Hippocampal formation (tissue), 2 donors: ENCODE measurements at places on chromosomes 5 and 9.

DNA sequence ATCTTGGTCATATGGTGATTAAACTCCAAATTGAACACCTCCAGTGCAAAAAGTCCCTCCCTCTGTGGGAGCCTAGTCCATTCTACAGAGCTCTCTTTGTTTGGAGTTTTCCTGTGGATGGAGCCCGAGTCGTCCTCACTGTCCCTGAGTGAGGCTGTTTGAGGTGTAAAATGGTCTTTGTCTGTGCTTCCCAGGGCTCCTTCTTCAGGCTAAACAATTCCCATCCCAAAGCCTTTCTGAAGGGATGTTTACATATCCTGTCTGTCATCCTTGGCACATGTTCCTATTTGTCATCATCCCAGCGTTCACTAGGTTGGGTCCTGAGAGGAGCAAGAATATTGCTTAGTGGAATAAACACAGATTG is 68.9 kb downstream of the COL27A1 start:
- no peak for DNase-seq

- DNase-seq = no peak
Observed at GRCh38 chr9:6096821-6097220, 81.4 kb upstream of the RANBP6 start.

- DNase-seq = no peak
Observed at GRCh38 chr5:95872346-95873268, 50.1 kb upstream of the GLRX start.

GRCh38 chr5:60026161-60026560 is 132.6 kb upstream of the PDE4D start:
- DNase-seq = no peak

DNA sequence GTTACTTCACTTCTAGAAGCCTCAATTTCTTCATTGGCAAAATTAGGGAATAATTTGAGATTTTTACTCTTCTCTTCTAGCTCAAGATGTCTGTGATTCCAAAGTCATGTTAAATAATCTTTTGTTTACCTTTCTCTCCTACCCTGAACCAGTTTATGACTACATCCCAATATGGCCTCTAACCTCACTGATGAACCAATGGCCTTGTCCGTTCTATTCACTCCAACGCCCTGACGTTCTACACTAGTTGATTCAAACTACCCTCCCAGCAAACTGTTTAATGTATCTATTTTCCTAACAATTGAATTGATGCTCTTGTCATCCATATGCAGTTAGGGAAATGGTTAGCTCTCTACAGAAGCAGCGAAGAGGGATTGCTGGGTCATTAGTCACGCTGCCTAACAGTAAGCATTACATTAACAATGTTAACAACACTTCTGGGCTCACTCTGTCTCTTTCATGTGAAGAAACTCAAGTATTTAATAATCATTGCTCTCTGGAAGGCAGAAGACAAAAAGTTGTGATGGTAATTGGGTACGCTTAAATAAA is 38.0 kb downstream of the RAPGEF1 start:
- DNase-seq = no peak

DNA sequence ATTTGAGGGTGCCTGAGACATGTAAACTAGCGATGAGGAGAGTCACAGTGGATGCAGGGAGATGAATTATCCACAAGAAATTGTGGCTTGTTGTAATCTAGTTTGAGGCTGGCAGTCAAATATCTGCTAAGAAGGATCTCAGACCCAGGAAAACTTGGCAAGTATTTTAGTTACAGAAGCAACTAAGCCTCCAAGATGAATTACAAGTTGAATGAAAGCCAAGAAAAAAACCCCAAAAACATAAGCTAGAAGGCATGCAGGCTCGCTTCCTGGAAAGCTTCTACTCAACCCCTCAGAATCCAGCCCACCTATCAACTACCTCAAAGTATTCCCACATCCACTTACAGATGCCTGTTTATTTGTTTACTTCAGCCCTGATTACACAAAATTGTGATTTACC is 696.9 kb downstream of the MAT2B start:
- DNase-seq = no peak

- no peak for DNase-seq
Observed at GRCh38 chr9:123039617-123040219, 6.3 kb downstream of the GPR21 start.

DNA sequence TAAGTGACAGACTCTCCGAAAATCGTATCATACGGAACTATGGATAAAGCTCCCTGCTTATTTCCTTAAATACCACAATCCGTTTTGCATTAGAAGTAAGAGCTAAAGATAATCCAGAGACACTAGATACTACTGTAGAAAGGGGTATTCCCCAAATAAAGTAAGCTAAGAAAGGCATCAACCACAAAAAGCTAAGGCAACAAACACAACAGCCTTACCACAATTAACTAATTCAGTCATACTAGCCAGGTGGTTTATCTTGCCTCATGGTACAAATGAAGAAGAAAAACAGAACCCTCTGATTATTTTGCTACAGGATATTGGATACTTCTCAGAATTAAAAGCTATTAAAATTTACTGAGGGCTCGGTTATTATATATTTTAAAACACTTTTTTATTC is 14.1 kb downstream of the ERP44 start:
- no peak for DNase-seq

DNA sequence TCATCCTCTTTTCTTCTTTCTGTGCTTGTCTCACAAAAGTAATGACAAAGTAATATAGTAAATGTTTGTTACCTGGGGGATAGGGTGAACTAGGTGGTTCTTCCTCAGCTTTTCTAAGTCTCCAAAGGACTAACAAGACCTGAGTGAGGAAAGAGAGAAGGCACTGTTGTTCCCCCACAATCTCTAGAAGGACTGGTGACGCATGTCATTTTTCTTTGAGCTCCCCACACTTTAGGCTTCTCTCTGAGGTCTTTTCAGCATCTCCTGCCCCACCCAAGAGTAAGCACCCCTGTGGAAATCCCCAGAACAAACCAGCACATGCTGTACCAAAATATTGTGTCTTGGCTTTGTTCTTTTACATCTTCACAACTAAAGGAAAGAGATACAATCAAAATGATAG is 2.4 kb upstream of the IL7R start:
- no peak for DNase-seq

DNA sequence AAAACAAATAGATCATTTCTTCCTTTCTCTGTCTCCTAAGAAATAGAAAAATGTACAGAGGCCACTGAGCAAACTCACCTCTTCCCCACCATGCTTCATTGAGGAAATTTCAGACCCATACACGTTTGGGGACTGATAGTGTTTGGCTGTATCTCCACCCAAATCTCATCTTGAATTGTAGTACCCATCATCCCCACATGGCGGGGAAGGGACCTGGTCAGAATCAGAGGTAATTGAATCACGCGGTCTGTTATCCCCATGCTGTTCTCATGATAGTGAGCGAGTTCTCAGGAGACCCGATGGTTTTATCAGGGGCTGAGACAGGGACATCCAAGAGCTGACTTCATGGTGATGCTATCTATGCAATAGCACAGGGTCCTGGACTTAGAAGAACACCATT is 1655.8 kb downstream of the MAT2B start:
- DNase-seq = no peak

- no peak for DNase-seq
Observed at GRCh38 chr5:115321309-115321708, 24.9 kb upstream of the CCDC112 start.

DNA sequence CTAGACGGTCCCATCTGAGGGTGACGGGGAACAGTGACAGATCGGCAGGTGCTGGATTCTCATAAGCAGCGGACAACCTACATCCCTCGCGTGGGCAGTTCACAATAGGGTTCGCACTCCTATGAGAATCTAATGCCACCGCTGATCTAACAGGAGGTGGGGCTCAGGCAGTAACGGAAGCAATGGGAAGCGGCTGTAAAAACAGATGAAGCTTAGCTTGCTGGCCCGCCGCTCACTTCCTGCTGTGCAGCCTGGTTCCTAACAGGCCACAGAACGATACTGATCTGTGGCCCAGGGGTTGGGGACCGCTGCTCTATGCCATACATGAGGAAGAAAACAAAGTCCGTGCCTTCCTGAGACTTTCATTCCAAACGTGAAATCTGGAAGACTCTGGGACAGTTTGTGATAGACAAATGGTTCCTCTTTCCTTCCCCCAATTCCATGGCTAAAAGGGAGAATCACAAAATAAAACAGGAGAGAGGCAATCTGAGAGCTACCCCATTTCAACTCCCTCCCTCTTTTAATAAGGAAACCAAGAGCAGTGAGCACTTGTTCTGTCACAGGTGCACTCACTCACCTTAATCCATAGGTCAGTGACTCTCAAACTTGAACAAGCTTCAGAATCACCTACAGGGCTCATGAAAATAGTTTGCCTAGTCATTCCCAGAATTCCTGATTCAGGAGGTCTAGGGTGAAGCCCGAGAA is 12.1 kb downstream of the PDCL start:
- DNase-seq = no peak

DNA sequence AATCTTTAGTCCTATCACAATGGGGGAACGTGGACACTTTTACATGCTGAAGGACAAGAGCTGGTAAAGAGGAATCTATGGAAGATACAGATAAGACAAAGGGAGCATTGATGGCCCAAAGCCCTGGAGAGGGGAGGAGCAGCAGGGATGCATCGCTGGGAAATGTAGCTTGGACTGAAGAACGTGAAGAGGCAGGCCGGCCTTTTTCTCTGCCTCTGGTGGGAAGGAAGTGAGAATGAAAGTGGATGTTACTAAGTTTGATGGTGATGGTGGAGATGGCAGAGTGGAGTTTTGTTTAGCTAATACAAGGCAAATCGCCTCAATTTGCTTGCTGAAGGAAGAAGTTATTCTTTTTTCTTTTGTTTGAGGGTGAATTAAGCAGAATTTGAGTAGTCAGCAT is 124.6 kb upstream of the TAF11L2 start:
- no peak for DNase-seq

DNA sequence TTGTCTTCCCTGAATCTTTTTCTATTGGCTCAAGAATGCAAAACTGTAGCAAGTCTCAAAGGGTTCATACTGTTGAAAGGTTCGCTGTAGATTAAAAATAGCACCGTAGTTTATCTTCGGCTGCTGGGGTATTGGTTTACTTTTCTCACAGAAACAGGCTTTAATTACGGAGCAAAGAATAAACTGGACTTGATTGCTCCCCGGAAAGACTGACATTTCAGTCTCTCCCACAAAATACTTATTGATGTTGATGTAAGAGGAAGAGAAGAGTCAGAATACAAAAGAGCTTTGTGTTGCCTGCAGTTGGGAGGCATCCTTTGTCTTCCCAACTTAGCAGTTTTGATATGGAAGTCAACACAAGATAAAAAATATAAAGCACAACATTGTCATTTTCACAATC is 183.9 kb upstream of the DMAC1 start:
- peak; percentile 30 for DNase-seq

DNA sequence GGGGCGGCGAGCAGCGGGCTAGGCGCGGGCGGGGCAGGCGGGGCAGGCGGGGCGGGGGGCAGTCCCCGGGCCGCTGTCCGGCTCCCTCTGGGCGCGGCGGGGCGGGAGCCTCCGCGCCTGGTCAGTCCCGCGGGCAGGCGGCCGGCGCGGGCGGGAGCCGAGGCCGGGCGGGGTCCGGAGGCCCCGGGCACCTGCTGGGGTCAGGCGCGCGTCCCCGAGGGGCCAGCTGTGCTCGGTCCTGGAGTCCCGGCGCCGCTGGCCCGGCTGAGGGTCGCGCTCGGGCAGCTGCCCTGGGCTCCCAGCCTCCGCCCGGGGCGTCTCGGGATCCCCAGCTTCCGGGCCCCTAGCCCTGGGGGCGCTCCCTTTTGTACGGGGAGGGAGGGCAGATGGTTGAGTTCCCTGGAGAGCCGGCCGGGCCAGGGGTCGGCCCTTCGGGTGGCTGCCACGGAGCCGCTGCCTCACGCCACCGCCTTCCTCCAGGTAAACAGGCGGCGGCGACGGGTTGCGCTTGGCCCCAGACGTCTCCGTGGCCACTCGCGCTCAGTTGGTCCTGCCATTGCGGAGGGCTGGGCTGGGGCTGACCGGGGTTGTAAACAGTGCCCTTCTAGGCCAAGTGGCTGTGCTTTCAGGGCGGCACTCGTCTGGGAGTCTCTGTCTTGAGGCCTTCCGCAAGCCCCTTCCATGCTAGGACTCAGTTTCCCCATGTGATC is 473 bp downstream of the ZBTB34 start:
- DNase-seq = no peak

DNA sequence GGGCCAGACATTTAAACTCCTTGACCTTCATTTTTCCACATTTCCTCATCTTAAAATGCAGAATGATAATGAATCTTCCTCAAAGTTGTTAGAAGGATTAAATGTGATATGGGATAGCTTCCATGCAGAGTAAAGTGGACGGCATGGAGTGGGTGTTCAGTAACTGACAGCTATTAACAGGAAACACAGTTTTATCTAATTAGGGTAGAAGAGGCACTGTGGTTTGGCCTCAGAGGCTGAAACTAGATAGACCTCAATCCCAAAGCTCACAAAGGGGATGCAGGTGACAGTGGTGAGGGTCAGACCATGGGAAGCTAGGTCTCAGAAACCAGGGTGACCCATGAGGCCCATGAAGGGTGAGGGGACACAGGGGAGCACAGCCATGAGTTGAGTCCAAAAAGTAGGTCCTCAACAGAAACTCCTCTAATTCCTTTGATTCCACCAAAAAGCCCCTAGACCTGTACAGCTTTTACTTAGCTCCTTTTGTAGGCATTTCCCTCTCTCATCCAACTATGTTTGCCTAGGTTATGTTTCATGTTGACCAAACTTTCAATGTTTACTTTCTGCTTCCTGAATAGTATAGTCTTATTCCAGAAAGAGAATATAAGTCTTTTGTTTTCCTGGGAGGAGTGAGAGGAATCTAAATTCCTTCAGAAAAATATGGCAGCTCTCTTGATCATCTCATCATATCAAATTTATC is 27.9 kb upstream of the GLDC start:
- DNase-seq = no peak

- DNase-seq = no peak
Observed at GRCh38 chr5:101977729-101978345, 318.2 kb downstream of the SLCO4C1 start.

GRCh38 chr9:83405759-83406158 is 132.4 kb downstream of the FRMD3 start:
- DNase-seq = no peak

DNA sequence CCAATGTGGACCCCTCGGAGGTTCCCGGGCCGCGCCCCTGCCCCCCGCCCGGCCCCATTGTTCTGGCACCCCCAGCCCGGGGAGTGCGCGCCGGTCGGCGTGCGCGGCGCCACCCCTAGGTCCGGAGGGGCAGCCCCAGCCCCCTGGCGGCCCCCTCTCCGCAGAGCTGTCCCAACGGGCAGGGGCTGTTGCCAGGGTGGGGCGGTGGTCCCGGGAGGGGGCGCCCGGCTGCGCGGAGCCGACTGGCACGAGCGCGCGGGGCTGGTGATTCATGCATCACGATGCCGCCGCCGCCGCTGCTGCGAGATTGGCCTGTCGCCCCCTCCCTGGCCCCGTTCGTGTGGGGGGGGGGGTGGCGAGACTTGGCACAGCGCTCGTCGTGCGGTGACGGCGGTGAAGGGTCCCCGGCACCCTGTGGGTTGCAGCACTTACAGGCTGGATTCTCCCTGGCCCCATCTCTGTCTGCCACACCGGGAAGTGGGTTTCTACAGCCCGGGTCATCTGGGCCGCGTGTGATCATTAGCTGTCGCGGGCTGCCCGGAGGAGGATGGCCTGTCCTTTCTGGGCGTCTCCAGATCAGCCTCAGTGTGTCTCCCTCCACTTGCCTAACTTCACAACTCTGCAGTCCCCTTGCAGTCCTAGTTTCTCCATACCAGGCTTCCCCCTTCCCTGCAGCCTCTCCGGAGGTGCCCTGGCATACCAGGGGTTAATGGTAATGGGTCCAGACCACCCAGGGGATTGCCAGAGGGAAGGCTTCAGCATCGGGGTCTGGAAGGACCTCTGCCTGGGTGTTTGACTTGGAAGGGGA is 858 bp downstream of the NCS1 start:
- DNase-seq = no peak
